ENCODE measurements at places on chromosomes 11 and 22.

DNA sequence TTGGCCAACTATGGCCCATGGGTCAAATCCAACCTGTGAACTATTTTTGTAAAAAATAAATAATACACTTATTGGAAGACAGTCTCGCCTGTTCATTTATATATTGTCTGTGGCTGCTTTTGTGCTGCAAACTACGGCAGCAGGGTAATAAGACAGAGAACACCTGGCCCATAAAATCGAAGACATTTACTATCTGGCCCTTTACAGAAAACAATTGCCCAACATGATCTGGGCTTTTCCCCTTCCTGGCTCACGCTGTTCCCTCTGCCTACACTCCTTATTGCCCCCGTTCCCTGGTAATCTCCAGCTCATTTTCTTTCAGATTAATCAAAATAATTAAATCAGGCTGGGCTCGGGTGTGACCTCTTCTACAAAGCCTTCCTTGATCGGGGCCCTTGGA lies 5.6 kb downstream of the PLAAT2 start:
- DNase-seq: no peak

- DNase-seq: peak; percentile 54
These were observed 638 bp downstream of the NRGN start for GRCh38 chr11:124740277-124740882.

DNA sequence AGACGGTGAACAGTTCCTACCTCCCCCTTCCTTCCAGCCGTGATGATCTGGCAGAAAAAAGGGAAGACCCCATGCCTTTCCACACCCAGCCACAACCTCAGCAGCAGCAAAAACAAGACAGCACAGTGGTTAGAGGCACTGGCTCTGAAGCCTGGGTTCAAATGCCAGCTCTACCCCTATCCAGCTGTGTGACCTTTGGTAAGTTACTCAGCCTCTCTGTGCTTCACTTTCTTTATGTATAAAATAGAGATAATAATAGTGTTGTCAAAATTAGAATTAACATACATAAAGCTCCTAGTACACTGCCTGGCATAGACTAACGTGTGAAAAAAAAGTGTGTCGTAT lies 4.2 kb downstream of the NRXN2 start:
- DNase-seq: no peak

- DNase-seq: no peak
These were observed 55.7 kb downstream of the TEAD1 start for GRCh38 chr11:12729941-12730340.

DNA sequence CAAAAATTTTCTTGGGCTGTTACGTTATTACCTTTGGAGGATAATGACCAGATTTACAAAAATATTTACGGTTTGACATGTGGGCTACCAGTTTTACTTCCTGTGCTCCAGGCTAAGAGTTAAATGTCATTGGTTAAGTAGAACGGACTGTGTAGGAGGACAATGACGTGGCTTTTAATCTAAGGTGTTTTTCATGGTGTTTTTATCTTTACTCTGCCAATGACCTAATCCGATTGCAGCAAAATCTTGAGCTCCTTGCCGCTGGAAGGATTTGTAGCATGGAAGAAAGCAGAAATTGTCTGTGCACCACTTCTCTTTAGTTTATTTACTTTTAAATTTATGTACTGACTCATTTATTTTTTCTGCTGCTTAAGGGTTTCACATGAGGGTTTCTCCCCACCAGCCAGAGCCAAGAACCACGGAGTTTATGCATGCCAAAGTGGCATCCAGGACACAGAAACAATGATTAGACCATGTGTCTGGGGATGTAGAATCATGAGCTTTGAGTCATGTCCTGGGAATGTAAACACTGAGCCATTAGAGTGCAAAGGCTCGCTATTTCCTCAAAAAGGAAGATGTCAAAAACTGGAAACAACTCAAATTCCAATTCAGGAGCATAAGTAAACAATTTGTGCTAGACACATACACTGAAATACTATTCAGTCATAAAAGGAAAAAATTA lies 1.9 kb upstream of the CARD16 start:
- no peak for DNase-seq

DNA sequence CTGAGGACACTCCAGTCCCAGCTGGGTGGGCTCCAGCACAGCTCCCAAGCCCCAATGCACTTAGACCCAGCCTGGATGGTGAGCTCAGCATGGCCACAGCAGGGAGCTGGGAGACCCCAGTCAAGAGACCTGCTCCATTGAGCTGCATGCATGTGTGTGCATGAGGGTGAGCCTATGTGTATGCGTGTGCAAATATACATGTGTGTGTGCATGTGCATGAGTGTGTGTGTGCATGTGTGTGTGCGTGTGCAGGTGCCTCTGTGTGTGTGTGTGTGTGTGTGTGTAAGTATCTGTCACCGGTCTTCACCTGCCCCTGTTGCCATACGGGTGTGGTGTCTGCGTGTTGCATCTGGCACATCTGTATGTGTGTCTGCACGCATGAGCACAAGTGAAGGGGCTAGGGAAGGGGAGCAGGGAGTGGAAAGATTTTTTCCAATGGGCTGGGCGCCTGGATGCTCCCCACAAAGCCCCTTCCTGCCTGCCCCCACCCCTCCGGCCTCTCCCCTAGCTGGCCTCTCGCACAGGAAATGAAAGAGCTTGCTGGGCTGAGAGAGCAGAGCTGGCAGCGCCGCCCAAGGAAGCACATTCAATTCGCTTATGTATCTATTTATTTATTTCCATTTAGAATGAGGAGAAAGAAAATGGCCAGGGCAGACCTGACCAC lies 4.1 kb downstream of the TSPAN32 start:
- no peak for DNase-seq

DNA sequence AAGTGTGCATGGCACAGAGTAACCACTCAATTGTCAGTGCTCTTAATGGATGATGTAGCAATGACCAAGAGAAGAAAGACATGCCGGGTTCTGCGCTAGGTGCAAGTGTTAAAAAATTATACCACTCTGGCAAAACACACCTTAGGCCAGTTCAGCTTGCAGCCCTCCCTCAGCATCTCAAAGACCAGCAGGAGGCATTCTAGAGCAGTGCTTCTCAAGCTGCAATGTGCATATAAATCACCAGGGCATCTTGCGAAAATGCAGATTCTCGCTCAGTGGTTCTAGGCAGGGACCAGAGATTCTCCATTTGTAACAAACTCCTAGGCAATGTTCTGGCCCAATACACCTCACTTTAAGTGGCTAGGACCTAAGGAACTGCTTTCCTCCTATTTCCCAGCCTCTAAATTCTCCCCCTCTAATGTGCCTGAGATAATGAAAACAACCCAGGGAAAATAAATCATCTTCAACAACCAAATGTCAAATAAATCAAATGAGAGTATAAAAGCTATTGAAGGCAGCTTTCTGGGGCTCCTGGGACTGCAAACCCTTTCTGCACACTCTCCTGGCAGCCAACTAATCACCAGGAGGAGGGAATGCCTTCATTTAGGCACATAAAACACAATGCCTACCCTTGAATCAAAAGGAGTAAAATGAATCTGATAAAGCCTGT lies 337.2 kb upstream of the API5 start:
- DNase-seq: no peak

- DNase-seq: no peak
These were observed 66.4 kb downstream of the UBASH3B start for GRCh38 chr11:122721964-122722266.

DNA sequence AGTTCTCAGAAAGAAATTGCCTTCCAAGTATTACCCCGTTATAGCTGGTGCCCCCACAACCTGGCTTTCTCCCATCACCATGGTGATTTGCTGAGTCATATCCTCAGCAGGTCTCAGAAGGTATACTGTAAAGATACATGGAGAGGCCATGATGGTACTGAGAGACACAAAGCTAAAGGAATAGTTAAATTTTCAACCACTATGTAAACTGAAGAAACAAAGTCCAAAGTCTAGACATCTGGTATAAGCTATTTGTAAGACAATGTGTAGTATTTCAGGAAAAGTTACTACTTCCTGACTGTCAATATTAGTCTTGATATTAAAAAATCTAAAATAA lies 377.1 kb downstream of the DCDC1 start:
- no peak for DNase-seq

GRCh38 chr11:45233121-45233803 lies 52.9 kb downstream of the SYT13 start:
- peak; percentile 56 for DNase-seq

DNA sequence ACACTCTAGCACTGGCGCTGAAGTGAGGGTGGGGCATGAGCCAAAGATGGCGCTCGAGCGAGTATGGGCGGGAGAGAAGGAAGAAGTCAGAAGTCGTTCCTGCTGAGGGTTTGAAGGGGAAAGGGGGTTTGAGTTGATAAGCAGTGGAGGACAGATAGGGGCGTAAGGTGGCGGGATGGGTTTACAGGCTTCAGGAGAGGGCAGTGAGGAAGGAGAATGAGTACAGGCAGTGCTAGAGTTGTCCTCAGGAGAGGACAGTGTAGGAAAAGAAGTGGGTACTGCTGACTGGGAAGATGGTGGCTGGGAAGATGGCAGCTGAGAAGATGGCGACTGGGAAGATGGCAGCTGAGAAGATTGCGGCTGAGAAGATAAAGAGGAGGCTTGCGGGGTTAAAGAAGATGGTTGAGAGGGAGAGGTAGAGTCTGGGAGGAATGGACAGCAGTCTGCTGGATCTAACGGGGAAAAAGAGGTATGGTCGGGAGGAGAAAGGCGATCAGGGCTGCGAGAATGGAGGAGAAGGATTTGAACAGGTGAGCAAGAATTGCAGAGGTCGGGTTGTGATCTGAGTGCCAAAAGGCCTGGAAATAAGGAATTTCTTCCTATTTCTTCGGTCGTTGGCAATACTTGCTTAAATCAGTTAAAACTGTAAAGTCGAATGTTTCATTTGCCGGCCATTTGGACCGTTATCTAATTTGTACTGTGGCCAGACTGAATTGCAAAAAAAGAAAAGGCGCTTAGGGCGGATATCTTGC lies 5.2 kb downstream of the PPFIBP2 start:
- no peak for DNase-seq

DNA sequence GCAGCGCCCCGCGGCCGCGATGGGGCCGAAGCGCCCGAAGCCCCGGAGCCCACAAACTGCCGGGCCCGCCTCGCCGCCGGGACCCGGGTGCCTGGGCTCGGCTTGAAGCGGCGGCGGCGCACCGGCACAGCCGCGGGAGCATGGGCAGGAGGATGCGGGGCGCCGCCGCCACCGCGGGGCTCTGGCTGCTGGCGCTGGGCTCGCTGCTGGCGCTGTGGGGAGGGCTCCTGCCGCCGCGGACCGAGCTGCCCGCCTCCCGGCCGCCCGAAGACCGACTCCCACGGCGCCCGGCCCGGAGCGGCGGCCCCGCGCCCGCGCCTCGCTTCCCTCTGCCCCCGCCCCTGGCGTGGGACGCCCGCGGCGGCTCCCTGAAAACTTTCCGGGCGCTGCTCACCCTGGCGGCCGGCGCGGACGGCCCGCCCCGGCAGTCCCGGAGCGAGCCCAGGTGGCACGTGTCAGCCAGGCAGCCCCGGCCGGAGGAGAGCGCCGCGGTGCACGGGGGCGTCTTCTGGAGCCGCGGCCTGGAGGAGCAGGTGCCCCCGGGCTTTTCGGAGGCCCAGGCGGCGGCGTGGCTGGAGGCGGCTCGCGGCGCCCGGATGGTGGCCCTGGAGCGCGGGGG lies 346 bp downstream of the FJX1 start:
- peak; percentile 36 for DNase-seq
